ENCODE measurements at places on chromosomes 4 and X. TPM values are rescaled to one million over a fixed set of nuclear protein-coding genes. Genes with fewer than 3 reads are reported as not detected.

The RIPPLY1 gene
- 0.11 TPM for total RNA-seq

The SPATA4 gene
- total RNA-seq = 0.24 TPM

The USP17L5 gene
- total RNA-seq = not detected

The EBP gene
- 144 TPM for total RNA-seq

The REPS2 gene
- total RNA-seq = 1.6 TPM

The FRMPD4 gene
- 0.02 TPM for total RNA-seq

The EDNRA gene
- 0.21 TPM for total RNA-seq

The PIR gene
- 53.7 TPM for total RNA-seq

The SLC4A4 gene
- 1.6 TPM for total RNA-seq

The STS gene
- 2.4 TPM for total RNA-seq

The XAGE2 gene
- not detected for total RNA-seq

The DLG3 gene
- 6.6 TPM for total RNA-seq

The CFAP99 gene
- total RNA-seq = 0.16 TPM

The TEX13C gene
- total RNA-seq = not detected

The TMSB15C gene
- total RNA-seq = 0.13 TPM

The WNK3 gene
- 0.11 TPM for total RNA-seq

The MAGEA9B gene
- not detected for total RNA-seq

The CSAG2 gene
- total RNA-seq = not detected

The ERCC6L gene
- total RNA-seq = 10.7 TPM

The NWD2 gene
- not detected for total RNA-seq

The VEGFC gene
- total RNA-seq = 7.8 TPM

The TNIP3 gene
- total RNA-seq = 0.19 TPM

The KCNE5 gene
- 0.14 TPM for total RNA-seq

The LRCH2 gene
- not detected for total RNA-seq

The CCDC160 gene
- not detected for total RNA-seq

The ARHGEF38 gene
- total RNA-seq = not detected

The SORCS2 gene
- 4.9 TPM for total RNA-seq

The USP17L17 gene
- not detected for total RNA-seq

The IL1RAPL2 gene
- total RNA-seq = not detected

The MAGEE2 gene
- total RNA-seq = not detected

The GJB1 gene
- total RNA-seq = 0.09 TPM

The TMEM156 gene
- 16.6 TPM for total RNA-seq

The CXCL5 gene
- 31.0 TPM for total RNA-seq

The EDA gene
- total RNA-seq = 0.83 TPM

The CNGA1 gene
- not detected for total RNA-seq

The ATG4A gene
- total RNA-seq = 9.1 TPM

The SAGE1 gene
- total RNA-seq = 0.03 TPM

The MAGEA1 gene
- total RNA-seq = 0.12 TPM

The CYTL1 gene
- not detected for total RNA-seq

The NDP gene
- not detected for total RNA-seq

The FREM3 gene
- not detected for total RNA-seq

The PARM1 gene
- 0.51 TPM for total RNA-seq

The GAGE12F gene
- not detected for total RNA-seq

The TEX13D gene
- total RNA-seq = not detected

The C1QTNF7 gene
- not detected for total RNA-seq
